ENCODE measurements at places on chromosomes 2 and 18. TPM values are rescaled to one million over a fixed set of nuclear protein-coding genes. Genes with fewer than 3 reads are reported as not detected.
A peak's percentile ranks its signal among the peaks of the same experiment; 100 is the strongest.

Gene CHRNG
- not detected for total RNA-seq

Gene UGT1A10
- not detected for total RNA-seq

Gene IL1F10
- not detected for total RNA-seq

Gene VIT
- 23.1 TPM for total RNA-seq

Gene SMYD1
- total RNA-seq: not detected

- DNase-seq: peak; percentile 14
Observed at GRCh38 chr2:96409820-96410164, 74.2 kb downstream of the NCAPH start.

GRCh38 chr18:23357996-23358594, 95.0 kb upstream of the RIOK3 start:
- DNase-seq: peak; percentile 56

GRCh38 chr2:231662811-231663457, 45.4 kb upstream of the PTMA start:
- no peak for DNase-seq

- DNase-seq: no peak
Observed at GRCh38 chr2:24018241-24018640, 8.4 kb downstream of the MFSD2B start.

- DNase-seq: no peak
Observed at GRCh38 chr18:3408107-3408506, 41.9 kb upstream of the TGIF1 start.

- DNase-seq: no peak
Observed at GRCh38 chr2:142495141-142495540, 364.3 kb upstream of the LRP1B start.

DNA sequence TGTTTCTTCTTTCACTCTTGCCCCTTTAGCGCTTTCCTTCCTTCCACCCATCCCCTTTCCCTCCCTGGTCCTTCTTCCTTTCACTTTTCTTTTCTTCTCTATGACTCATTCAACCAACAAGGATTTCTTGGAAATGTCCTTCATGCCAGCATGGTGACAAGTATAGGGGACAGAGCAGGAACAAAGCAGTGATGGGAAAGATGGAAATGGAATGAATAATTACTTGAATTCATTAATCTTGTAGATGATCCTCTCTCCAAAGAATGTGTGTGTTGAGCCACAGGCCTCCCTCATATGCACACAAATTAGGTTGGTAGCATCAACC, 1.5 kb downstream of the VAMP5 start:
- DNase-seq: no peak

Measured in thyroid gland (tissue), 4 donors.